ENCODE measurements at places on chromosomes 1 and 21.

GRCh38 chr1:155091071-155092051, 12.7 kb downstream of the EFNA3 start:
- DNase-seq: peak; percentile 85
- no peak overlapping the region for H3K4me3 ChIP-seq
- peaks cover 2% of the 10 kb centered on the region for H3K36me3 ChIP-seq
- peaks cover 24% of the 10 kb centered on the region for H3K27me3 ChIP-seq

- no peaks in the 10 kb centered on the region for H3K4me1 ChIP-seq
- 0 out of 2 replicates have a peak, but pooled peaks cover 8% of the 10 kb centered on the region for H3K36me3 ChIP-seq
- H3K27ac ChIP-seq: no peak overlapping the region
- H3K4me3 ChIP-seq: no peak overlapping the region
- no peak for DNase-seq
Observed at GRCh38 chr1:99727575-99728185, 38.8 kb downstream of the FRRS1 start.

DNA sequence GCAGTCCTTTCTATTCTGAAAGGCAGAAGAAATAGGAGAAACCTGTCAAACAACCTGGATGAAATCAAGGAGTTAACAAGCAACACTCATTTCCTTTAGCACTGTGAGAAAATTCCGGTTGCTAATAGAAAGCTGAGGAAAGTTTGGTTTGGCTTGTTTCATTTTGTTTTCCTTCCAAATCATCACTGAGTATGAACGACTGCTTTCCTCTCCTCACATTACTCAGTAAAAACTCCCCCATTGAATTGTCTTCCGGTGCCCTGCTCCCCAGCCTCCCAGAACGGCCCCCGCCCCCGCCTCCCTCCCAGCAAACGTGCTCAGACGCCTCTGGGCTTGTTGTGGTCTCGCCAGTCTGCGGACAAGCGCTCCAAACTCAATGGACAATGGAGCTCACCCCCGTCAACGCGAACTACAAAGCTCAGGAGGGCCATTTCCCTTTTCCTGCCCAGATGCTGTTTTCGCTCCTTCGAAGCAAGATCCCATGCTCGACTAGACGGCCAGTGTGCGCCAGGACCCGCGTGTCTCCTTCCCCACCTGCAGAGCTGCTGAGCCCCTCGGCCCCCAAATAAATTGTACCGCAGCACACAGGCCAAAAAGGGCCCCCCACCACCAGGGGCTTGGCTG, 747 bp downstream of the STX6 start:
- peak overlapping the region; percentile 79 for H3K4me3 ChIP-seq
- H3K4me1 ChIP-seq: peaks cover 47% of the 10 kb centered on the region
- peaks cover 26% of the 10 kb centered on the region for H3K36me3 ChIP-seq
- peak; percentile 74 for DNase-seq

DNA sequence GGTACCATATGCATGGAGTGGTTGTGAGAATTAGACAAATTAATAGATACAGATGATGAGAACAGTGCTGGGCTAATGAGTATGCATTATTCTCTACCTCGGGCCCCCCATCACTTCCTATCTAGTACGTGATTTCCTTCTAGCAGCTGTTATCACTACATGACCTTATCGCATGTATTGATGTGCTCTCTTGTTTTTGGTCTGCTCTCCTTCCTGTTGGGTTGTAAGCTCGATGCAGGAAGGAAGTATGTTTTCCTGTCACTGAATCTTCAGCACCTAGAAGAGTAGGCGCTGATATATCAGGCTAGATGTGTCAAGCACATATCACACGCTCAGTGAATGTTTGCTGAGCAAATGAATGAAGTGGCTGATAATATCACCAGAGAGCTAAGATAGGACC, 43.9 kb upstream of the IFNAR2 start:
- DNase-seq: no peak
- H3K36me3 ChIP-seq: no peaks in the 10 kb centered on the region
- H3K4me1 ChIP-seq: no peaks in the 10 kb centered on the region
- H3K4me3 ChIP-seq: no peak overlapping the region
- no peak overlapping the region for H3K27ac ChIP-seq

DNA sequence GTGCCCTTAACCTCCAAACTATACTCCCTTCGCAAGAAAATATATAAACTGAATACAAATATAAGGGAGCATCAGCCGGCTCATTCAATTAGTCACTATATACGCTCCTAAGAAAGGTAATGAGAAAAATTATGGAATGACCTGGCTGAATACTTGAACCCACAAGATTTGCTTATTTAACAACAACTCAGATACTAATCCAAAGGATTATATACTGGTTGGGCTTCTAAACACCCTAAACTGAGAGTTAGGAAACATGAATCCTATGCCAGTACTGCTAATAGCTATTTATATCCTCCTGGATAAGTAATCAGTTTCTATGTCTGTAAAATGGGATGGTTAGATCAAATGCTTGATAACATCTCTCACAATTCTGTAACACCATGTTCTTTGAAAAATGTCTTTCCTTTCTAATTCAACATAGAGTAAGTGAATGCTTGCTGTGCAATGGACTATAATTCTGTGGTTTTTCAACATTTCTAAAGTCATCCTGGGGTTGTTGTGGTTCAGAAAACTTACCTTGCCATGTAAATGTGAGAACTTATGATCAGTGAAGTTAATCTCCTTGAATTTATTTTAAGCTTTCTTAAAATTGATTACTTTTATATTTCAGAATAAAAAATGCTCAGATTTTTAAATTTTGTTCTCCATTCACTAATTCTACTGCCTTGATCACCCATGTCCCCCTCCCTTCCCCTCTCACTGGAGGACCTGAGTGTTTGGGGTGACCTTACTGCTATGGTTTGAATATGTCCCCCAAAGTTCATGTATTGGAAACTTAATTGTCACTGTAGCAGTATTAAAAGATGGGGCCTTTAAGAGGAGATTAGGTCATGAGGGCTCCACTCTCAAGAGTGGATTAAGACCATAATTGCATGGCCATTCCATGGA, 14.5 kb downstream of the DUSP10 start:
- no peak overlapping the region for H3K4me3 ChIP-seq
- H3K27me3 ChIP-seq: no peaks in the 10 kb centered on the region
- DNase-seq: no peak
- peaks cover 30% of the 10 kb centered on the region for H3K4me1 ChIP-seq

DNA sequence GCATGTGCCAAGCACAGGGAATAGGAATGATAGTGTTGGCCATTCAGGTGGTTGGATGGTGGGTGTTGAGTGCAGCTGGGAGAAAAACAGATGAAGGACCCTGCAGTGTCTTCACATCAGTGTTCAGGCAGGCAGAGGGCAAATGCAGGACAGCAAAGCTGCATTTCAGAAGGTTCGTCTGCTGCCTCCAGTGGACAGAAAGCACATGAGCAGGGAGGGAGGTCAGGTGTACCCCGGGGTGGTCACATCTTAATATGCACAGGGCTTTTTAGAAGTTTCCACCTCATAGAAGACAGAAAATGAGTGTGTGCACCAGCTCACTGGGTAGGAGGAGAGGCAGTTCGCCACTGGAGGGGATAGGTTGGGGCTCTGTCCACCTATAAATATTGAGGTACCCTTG, 184.9 kb downstream of the SLC35F3 start:
- no peaks in the 10 kb centered on the region for H3K36me3 ChIP-seq
- no peak overlapping the region for H3K4me3 ChIP-seq
- no peak for DNase-seq
- H3K27me3 ChIP-seq: peaks cover 20% of the 10 kb centered on the region
- H3K27ac ChIP-seq: no peak overlapping the region

All from DND-41 (cell line).